ENCODE measurements at places on chromosomes 7 and 10.

- DNase-seq = peak; percentile 51
Measured at GRCh38 chr10:7258948-7259523, 151.8 kb downstream of the SFMBT2 start.

GRCh38 chr7:87574630-87575029, 26.1 kb downstream of the ABCB1 start:
- DNase-seq = no peak

- DNase-seq = no peak
Measured at GRCh38 chr10:3780771-3781467, 4.1 kb downstream of the KLF6 start.

DNA sequence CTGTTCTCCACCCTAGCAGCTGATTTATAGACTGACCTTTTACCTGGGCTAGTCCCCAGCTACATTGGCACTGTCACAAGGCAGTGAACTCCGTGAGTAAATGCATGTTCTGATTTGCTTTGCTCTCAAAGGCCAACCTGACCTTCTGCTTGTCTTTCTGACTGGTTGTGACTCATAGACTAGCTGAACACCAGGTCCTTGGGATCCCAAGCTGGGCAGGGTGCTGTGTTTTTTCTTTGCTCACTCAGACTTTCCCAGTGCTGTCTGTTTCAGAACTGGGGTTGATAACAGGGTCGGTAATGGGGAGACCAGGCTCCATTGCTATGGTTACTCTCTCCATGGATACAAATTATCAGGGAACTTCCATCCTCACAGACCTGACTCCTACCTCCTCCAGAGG, 35.0 kb downstream of the EVX1 start:
- DNase-seq = no peak

DNA sequence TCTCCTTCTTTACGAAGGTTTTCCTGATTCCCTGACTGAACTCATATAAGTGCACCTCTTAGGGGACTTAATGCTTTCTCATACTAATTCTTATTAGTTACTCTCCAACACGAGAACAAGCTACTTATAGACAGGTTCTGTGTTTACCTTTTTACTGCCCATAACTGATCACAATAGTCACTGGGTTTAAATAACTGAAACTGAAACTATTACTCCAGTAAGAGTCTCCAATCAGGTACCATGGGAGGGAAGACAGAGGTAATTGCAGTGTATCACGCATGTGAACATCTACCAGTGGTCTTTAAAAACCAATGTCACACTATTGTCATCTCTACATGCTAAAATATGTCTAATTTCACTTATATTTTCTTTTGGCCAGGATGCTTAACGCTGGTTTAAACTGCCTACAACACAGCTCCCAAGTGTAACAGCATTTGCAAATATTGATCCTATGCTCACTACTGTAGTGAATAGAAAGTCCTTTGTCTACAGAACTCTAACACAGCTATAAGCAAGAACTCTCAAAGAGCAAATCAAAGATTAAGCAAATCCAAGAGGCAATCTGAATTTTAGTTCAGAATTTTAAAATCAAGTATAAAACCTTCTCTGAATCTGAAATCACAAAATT, 3.6 kb downstream of the GDI2 start:
- DNase-seq = no peak

DNA sequence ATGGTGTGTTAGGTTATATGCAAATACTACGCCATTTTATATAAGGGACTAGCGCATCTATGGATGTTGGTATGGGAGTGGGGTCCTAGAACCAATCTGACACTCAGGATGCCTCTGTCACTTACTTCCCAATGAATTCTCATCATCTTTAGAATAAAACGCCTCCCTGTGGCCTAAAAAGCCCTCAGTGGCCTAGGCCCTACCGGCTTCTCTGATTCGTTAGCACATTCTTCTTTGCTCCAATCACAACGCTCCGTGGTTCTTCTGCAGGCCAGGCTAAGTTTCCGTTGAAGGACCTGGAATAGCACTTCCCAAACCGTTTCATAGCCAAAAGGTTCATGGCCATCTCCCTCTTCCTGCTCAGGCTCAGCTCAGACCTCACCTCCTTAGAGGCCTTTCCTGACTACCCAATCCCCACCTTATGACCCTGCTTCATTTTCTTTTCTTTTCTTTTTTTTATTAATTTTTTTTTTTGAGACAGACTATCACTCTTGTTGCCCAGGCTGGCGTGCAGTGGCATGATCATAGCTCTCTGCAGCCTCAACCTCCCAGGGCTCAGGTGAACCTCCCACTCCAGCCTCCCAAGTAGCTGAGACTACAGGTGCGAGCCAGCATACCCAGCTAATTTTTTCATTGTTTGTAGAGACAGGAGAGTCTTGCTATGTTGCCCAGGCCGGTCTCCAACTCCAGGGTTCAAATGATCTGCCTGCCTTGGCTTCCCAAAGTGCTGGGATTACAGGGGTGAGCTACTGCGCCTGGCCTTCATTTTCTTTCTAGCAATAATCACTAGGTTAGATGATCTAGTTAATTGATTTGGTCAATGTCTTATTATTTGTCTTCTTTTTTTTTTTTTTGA, 24.5 kb upstream of the YWHAG start:
- DNase-seq = no peak

GRCh38 chr7:29806995-29807841, 910 bp downstream of the WIPF3 start:
- DNase-seq = no peak

GRCh38 chr7:94276795-94277194, 117.9 kb upstream of the COL1A2 start:
- no peak for DNase-seq

GRCh38 chr10:30827531-30828120, 198.1 kb upstream of the LYZL2 start:
- no peak for DNase-seq

DNA sequence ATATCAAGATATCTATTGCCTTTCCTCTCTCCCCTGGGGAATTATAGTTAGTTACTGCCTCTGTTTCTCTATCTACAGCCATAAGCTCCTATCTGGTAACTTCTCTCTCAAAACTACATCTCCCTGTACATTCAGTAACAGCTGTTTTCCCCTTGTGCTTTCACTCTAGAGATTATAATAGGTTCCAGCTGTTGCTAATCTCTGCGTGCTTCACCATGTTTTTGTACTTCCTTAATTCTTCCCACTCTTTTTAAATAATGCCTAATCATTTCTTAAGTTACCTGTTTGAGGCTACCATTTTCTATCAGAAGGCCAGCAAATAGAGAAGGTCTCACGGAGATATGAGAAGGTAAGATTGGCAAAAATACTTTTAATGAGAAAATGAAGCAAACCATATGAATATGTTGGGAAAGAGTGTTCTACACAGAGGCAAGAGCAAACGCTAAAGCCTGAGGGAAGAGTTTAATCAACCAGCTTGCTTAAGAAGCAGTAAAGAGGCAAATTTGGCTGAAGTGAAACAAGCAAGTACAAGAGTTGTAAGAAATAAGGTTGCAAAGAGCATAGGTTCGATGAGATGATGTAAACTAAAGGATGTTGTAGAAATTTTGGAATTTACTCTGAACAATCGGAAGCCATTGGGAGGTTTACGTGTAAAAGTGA, 101.9 kb upstream of the HGF start:
- DNase-seq = no peak

- DNase-seq = no peak
Measured at GRCh38 chr7:76294344-76295024, 8.0 kb upstream of the HSPB1 start.

GRCh38 chr7:131111081-131111576, 216.5 kb upstream of the MKLN1 start:
- no peak for DNase-seq
